ENCODE measurements at places on chromosomes 4 and X.

- DNase-seq: peak; percentile 59
Measured at GRCh38 chrX:63513825-63514568, 162.9 kb upstream of the SPIN4 start.

- DNase-seq: no peak
Measured at GRCh38 chrX:153862369-153863250, 23.4 kb downstream of the L1CAM start.

DNA sequence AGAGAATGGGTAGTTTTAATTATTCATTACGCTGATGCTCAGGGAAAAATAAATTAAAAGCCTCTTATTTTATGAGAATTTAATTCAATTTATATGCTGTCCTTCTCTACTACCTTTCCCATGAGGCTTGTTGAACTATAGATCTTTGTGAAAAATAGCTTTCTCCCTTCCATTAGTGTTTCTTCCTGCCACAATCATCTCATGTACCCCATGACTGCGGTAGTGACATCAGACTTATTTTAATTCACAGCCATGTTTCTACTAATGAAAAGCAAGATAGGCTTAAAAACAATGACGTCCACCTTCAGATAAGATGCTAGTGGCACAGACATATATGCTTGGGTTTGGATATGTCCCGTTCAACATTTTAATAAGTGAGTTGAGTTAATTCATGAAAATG is 87.4 kb upstream of the TMEM47 start:
- DNase-seq: no peak

DNA sequence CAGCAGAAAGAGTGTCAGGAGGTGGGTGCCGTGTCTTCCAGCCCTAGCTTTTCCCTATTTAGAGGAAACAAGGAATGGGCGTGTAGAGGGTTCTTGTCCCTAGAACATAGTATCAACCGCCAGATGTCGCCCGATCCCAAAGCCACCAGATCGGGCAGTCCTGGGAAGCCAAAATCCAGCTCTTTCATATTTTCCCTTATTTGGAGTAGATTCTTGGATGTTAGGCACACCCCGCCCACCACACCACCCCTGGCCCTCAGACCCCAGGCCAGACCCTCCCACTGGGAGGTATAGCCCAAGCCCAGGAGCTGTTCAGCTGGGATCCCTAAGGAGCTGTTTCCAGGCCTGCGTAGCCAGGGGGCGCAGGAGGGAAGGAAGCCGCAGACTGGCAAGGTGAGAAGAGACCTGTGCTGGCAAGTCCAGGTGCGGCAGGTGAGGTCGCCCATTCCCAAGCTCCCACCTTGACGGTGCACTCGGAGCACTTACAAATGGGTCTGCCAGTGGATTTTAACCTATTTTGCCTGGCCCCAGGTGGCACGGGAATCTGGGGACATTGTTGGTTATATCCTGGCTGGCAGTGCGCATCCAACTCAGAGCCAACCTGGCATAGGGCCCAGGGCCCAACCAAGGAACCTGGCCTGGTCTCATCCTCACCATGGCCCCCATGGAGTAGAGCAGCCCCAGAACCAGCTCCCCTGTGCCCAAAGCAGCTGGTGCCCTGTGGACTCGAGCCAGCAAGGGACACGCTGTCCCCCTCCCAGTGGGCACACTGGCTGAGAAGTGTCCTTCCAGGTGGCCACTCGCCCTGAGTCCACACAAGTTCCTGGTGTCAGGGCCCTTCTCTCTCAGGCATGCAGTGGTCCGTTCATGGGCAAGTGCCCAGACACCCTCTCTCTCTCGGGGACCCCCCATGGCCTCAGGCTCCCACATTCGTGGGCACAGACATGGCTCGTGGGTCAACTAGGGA is 811 bp downstream of the FLNA start:
- peak; percentile 62 for DNase-seq

DNA sequence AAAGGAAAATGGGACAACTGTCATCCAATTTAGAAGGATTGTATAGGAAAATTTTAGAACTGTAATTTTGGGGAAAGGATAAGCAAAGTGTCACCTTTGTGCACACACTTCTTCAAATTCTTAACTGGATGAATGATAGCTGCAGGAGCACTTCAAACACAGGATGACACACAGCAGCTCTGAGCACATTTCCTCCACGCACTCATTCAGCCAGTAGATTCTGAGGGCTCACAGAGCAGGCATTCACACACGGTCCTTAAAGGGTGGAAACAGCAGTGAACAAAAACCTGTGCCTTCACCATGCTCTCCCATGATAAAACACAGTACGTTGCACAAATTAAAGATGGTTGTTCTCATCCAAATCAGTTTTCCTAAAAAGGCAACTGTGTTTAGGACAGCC is 38.5 kb upstream of the KLF3 start:
- no peak for DNase-seq

GRCh38 chr4:17082186-17082585 is 183.7 kb upstream of the LDB2 start:
- DNase-seq: no peak

- no peak for DNase-seq
Measured at GRCh38 chrX:47828984-47829383, 7.7 kb upstream of the ZNF81 start.

DNA sequence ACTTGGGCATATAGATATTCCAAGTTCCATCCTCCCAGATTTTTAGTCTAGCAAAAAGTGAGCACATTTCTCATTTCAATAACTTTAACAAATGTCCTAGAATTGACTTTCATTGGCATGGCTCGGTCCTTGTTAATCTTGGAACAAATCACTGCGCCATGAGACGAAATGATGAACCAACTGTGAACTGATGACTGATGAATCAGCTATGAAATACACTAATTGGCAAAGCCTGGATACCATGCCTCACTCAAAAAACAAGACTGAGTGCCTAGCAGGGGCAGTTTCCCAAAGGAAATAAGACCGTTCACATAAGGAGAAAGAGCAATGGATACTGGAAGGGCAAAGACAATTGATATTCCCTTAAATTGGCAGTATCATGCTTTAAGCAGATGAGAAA is 248.6 kb upstream of the VEGFC start:
- no peak for DNase-seq

DNA sequence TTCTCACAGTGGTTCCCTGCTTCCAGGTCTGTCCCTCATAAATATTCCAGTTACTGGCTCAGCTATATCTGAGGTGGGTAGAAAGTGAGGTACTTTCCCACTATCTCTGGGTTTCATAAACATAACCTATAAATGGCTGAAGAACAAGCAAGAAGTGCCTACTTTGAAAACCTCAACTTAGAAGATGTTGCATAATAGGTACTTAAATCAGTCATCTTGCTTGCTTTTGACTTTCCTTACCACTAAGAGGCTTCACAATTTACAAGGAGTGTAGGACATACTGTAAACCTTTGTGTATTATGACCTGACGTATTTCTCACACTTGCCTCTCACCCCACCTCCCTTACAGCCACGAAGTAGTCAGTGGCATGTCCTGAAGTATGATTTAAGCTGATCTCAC is 145.9 kb downstream of the PCDH19 start:
- DNase-seq: no peak

GRCh38 chr4:185775792-185776555 is 36.0 kb downstream of the SORBS2 start:
- no peak for DNase-seq

DNA sequence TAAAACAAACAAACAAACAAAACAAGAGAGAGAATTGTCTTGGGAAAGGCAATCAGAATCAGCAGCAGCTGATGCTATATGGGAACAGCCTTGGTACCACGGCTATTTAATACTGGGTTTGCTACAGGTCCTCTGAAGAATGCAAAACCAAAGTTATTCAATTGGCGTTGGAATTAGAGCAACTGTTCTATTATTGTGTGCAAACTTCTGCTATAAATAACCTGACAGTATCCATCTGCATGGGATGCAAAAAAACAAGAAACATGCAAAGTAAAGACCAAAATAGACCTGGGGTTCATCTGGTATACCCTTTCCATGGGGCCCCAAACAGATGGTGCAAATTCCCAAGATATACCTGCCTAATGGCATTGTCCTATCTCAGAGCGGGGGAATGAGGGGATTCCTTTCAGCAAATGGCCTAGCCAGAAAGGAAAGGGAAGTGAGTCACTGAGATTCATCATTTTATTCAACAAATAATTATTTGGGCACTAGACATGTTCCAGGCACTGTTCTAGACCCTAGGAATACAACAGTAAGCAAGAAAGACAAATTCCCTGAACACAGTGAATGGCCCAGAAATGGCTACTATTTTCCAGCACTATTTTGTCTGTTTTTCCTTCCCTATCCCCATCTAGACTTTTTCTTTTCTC is 268.9 kb downstream of the FBXW7 start:
- DNase-seq: no peak

DNA sequence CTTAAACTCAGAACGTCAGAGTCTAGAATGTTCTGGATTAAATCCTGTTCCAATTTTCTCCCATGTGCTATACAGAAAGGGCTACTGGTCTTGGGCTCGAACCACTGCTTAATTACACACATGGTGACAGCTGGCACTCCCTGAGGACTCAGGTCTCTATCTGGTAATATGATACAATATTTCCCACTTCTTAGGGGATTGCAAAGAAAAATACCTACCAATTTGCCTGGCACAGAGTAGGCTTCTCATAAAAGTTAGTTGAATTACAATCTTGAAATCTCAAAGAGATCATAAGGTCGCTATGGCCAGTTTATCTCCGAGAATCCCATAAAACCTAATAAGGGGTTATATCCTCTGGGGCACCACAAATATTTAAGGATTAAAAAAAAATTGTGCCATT is 8.6 kb downstream of the GPM6B start:
- DNase-seq: no peak

GRCh38 chr4:154485127-154485773 is 6.3 kb downstream of the DCHS2 start:
- DNase-seq: no peak

DNA sequence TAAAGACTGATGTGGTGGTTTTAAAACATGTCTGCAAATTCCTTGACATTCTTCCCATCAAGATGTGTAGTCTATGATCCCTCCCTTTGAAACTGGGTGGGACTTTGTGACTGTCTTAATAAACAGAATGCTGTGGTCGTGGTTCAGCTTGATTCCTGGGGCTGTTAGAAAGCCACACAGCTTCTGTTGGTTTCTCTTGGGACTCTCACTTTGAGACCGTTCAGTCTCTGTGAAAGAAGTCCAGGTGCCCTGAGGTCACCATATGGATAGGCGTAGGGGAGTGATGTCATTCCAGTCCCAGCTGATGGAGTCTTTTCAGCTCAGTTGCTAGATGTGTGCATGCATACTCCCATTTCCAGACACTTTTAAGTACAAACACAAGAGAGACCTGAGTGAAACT is 216.6 kb downstream of the KDR start:
- no peak for DNase-seq

DNA sequence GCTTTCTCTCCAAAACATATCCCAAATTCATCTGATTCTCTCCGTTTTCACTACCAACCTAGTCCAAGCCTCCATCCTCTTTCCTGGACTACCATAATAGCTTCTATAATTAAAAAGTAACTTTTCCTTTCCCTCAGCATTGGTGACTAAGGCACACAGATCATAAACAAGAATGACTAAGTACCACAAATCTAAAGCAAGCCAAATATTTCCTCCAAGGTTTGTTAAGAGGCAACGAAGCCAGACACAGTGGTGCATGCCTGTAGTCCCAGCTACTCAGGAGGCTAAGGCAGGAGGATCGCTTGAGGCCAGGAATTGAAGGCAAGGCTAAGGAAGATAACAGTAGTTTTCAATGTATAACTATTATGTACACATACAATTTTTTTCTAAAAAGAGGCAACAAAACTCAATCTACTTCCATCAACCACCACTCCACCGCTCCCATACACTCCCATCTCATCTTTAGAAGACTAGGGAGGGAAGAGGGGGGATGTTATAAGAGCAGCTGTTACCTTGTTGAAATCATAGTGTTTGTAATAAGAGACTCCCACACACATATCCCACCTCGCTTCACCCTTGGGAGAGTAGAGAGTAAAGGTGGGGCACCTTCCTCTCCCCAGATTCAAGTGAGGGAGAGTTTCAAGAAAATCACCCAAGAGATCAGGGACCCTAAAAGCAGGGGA is 4.2 kb upstream of the JCHAIN start:
- no peak for DNase-seq

- DNase-seq: no peak
Measured at GRCh38 chr4:100360211-100360610, 157.6 kb downstream of the EMCN start.

DNA sequence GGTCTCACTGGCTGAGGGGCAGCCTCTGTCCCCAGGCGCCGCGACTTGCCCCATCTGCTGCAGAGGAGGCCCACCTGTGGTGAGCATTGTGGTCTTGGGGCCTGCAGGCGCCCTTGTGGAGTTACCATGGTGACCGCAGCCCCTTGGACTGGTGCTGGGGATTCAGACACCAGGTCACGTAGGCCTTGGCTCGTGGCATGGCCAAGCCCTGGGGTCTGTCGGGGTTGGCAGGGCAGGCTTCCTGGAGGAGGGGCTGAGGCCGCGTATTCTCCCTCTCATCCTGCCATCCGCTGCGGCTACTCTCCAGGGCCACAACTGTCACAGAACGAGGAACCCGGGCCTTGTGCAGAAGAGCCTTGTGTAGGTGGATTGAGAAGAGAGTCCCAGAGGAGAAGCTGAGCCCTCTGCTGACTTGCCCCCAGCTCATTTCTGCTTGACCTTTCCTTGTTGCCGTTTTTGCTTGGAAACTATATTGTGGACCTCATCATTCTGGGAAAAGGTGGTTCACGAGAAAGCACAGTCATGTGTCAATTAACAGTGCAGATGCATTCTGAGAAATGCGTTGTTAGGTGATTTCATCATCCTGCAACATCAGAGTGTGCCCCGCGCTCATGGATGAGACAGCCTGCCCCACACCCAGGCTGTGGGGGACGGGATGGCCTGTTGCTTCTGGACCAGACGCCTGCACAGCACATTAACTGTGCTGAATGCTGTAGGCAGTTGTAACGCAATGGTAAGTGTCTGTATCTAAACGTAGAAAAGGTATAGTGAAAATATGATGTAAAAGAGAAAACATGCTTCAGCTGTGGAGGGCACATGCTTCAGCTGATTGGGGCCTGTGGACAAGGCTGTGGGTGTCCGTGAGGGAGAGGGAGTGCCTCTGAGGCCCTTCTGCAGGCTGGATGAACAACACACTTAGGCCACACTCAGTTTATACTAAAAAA is 38.5 kb downstream of the TRMT44 start:
- no peak for DNase-seq

DNA sequence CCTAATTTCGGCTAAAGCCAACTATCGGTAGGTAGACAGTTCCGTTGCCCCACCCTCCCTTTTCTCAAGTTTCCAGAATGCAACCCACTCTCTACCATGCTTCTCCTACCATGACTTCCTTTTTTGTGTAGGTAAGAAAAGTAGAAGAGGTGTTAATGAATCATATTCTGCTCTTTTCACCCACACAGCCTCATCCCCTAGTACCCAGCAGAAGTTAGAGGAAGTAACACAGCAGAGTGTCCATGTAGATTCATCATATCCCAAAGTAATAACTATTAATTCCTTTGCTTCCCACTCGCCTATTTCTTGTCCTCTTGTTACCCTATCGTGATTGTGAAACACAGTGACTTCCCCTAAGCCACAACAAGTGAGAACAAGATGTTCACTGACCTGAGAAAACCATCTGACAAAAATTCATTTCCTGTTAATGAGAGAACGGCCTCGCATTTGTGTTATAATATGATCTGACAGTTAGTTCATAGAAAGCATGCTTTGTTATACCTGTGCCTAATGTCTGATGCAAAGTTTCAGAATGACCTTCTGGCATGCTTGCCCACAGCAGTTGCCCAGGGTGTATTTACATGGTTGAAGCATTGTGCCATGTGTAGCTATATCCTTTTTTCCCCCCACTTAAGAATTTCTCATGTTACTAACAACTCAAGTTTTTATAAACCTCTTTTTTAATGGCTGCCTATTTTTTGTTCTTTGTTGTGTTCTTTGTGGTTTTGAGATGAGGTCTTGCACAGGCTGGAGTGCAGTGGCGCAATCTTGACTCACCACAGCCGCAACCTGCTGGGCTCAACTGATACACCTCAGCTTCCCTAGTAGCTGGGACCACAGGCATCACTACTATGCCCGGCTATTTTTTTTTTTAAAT is 185.6 kb downstream of the RAP1GDS1 start:
- no peak for DNase-seq
